ENCODE measurements at places on chromosomes 13 and 19. TPM values are rescaled to one million over a fixed set of nuclear protein-coding genes. Genes with fewer than 3 reads are reported as not detected.

FPR3 gene
- not detected for total RNA-seq

SHISA7 gene
- not detected for total RNA-seq

GPC5 gene
- not detected for total RNA-seq

TMEM59L gene
- total RNA-seq, result 0.13 TPM

NECTIN2 gene
- total RNA-seq, result 0.25 TPM
